ENCODE measurements at places on chromosomes 5 and 9.

- DNase-seq: no peak
Observed at GRCh38 chr9:136981588-136982231, 1.1 kb upstream of the LCNL1 start.

GRCh38 chr9:18167733-18168132, 306.2 kb upstream of the ADAMTSL1 start:
- DNase-seq: no peak

DNA sequence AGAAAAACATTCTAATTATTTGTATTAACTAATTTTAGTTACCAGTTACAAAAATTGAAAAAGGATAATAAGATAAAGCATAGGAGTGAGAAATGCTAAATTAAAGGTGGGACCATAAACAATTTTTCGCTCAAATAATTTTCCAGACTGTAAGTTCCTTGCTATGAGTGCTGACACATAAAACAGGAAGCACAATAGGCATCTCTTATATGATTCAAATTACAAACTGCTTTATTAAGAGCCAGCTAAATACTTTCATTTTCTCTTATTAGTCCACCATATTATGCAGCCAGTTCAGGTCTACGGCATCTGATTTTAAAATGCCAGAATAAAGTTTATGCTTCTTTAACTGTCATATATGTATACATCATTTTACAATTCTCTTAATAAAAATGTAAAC, 4.4 kb downstream of the RC3H2 start:
- DNase-seq: no peak

DNA sequence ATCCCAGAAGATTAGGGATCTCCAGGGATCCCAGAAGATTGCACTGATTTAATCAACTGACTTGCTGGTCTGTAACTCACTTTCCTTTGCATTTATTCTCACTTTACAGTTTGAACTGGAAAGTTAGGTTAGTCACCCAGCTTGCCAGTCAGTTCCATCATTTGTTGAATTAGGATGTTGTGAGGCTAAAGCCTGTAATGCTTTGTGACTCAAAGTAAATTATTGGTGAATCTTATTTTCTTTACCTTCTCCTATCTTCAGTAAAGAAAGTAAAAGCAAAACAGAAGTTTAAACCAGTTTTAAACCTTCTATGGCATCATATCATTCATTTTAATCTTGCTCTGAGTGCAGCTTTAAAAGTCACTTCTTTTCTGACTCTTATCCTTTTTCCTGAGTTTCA, 85.8 kb downstream of the SLC44A1 start:
- DNase-seq: no peak

GRCh38 chr5:168693297-168693696, 114.1 kb upstream of the PANK3 start:
- DNase-seq: no peak

DNA sequence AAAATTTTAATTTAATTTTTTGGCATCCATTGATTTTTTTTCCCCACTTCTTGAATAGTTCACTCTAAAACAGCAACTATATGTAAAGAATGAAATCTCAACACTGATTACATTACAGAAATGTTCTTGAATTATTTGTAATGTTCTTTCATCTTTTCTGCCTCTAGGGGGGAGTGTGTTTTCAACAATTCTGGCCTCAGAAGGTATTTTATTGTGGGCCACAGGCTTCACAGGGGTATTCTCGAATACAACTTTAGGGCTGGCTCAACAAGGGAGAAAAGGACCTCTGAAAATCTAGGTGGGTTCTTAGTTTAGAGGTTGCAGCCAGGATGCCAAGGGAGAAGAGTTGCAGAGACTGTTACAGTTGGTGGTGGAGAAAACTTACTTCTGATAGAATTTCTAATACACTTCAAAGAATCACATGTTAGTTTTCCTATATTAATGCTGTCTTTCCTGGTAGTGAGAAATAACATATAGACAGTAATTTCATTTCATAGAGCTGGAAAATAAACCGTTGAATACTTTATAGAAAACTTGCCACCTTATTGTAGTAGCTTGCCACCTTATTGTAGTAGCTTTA, 3.6 kb upstream of the NPR3 start:
- DNase-seq: no peak

GRCh38 chr9:131523086-131523388, 8.0 kb downstream of the UCK1 start:
- DNase-seq: no peak

DNA sequence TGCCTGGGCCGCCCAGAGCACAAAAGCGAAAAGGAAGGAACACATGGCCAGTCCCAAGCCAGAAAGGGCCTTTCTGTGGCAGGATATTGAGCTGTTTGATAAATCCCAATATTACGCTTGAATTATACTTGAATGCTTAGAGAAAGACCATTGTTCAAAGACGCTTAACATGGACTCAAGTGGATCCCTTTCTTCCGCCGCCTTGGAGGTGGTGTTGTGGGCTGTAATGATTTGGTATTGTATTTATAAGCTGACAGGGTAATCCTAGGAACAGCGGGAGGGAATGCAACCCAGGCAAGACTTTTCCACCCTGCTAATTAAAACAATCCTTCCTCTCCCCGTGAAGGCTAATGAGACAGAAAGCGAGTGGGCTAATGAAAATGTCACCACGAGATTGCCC, 24.9 kb downstream of the CFAP77 start:
- no peak for DNase-seq

- DNase-seq: no peak
Observed at GRCh38 chr5:153347611-153348010, 142.9 kb upstream of the GRIA1 start.

DNA sequence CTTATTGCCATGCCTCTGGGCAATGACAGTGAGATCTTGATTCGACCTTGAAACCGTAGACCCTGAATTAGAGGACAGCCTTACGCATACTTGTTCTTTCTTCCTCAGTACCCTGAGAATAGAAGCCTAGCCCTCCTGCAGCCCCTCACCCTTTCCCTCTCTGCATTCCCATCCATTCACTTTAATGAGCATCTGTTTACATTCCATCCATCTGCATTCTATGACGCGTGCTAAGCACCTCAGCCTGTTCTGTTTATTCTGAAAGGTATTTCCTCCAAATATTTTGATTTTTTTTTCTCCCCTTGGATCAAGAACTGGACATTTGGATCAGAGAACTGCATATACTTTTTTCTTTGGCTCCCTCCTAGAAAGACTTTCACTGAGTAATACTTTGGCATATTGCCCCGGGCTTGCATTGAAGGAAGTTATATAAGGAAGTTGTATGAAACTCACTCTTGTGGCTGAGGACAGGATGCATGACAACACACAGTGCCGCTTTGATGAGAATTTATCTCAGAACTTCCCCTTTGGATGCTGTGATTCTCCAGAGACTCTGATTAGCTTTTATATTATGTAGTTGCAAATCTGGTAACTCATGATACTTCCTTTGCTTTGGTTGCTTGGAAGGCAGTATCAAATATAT, 15.7 kb downstream of the TMEM8B start:
- DNase-seq: no peak

GRCh38 chr9:95171001-95171400, 146.5 kb downstream of the FANCC start:
- no peak for DNase-seq

GRCh38 chr5:98503616-98504015, 269.8 kb upstream of the RGMB start:
- DNase-seq: no peak

DNA sequence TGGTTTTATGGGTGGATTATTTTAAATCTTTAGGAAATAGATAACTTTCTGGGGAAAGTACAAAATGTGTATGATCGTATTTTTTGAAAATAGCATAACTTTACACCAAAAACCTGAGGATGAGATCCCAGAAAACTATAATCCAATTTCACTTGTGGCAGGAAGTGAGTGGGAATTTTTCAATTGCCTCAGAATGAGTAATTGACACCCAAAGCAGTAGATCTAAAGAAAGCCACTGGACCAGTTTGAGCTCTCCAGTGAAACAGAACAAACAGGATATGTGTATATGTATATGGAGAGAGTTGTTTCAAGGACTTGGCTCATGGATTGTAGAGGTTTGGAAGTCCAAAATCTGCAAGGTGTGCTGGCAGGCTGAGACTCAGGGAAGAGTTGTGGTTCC, 109.2 kb upstream of the SHB start:
- DNase-seq: no peak

- no peak for DNase-seq
Observed at GRCh38 chr5:128220841-128221240, 137.3 kb downstream of the SLC12A2 start.

GRCh38 chr5:10536931-10537579, 26.8 kb upstream of the ANKRD33B start:
- DNase-seq: no peak

DNA sequence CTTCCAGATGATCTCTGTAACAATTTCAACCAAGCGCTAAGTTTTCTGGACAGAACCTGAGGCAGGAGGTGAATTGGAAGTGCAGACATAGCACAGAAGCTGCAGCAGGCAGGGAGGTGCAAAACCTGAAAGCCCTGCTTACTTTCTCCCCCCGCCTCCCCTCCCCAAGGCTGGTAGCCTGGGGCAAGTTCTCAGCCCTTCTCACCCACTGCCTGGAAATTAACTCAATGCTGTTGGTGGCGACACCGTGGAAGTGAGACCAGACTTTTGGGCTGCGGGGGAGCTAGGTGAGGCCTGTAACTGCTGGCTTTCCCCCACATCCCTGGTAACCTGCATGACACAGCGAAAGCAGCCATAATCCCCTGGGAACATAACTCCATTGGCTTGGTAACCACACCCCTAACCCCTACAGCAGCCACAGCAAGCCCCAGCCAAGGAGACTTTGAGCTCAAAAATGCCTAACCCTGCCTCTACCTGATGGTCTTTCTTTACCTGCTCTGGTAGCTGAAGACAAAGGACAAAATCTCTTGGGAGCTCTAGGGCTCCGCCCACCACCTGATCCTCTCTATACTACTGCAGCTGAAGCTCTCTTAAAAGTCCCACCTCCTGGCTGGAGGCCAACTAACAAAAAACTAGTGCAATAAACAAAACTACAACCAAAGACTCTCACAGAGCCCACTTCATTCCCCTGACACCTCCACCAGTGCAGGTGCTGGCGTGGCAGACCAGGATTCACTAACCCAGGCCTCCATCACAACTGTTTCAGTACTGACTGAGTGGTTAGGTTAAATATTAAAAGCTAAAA, 11.9 kb upstream of the OR13C8 start:
- DNase-seq: no peak

GRCh38 chr5:173202266-173202875, 32.6 kb downstream of the NKX2-5 start:
- no peak for DNase-seq

- no peak for DNase-seq
Observed at GRCh38 chr5:886716-887325, 5.8 kb downstream of the BRD9 start.

- DNase-seq: no peak
Observed at GRCh38 chr5:32814620-32815019, 103.5 kb downstream of the NPR3 start.

GRCh38 chr9:135447126-135447525, 32.5 kb upstream of the PPP1R26 start:
- DNase-seq: no peak
